ENCODE measurements at places on chromosomes 16 and 17. TPM values are rescaled to one million over a fixed set of nuclear protein-coding genes. Genes with fewer than 3 reads are reported as not detected.
A peak's percentile ranks its signal among the peaks of the same experiment; 100 is the strongest.

HS3ST6 gene
- not detected for total RNA-seq

CD79B gene
- not detected for total RNA-seq

CES4A gene
- 0.83 TPM for total RNA-seq

KRTAP3-1 gene
- total RNA-seq = not detected

OMG gene
- total RNA-seq = not detected

EFCAB5 gene
- total RNA-seq = not detected

PERCC1 gene
- total RNA-seq = not detected

OSGIN1 gene
- total RNA-seq = 0.90 TPM

NT5M gene
- total RNA-seq = 0.28 TPM

WNT9B gene
- not detected for total RNA-seq

KRTAP16-1 gene
- total RNA-seq = not detected

ZNF200 gene
- total RNA-seq = 7.5 TPM

C17orf50 gene
- total RNA-seq = not detected

GRCh38 chr17:81572563-81573168 is 20.5 kb upstream of the FAAP100 start:
- DNase-seq = no peak

DNA sequence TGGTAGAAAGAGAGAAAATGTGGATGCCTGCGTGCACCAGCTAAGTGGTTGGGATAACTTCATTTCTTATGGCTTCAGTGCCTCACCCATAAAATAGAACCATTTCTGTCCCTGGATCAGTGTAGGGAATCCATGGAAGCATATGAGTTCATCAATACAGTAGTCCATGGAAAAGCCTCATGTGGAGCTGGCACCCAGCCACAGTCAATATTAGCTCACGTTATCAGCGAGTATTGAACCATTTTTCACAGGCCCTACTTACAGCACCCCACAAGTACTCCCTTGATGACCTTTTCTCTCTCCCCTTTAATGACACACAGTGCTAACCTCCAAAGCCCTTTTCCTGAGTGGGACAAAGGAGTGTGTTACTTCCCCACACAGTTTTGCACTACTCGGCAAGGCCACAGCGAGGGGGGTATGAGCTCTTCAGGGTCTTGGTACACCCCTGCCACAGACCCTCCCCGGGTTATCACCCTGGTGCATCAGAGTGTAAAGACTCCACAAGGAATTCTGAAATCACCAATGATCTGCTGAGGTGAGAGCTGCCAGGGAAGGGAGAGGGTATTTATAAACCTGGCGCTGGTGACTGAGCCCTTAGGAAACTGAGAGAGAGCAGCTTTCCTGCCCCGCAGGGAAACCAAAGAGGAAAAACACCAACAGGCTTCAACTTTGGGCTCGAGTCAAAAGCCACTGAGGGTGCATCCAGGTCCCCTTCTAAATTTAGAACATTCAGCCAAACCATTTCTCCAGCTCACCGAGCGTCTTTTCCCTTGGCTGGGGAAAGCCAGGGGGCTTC is 36.9 kb downstream of the DYNLRB2 start:
- DNase-seq = no peak

DNA sequence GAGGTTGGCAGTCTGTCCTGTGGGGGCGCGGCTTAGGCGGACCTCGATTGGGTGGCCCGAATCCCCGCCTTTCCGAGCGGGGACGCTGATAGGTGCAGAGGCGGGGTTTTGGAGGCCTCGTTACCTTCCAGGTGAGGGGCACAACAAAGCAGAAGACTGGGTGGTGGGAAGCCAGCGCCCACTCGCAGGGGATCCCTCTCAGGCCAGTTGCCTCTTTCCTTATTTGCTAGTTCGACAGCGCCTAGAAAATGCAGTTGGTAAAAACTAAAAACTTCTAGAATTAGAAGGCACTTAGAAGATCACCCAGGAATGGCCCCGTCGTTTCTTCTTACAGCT is 730 bp downstream of the KAT7 start:
- no peak for DNase-seq

GRCh38 chr17:30086896-30087295 is 29.7 kb upstream of the NSRP1 start:
- DNase-seq = no peak

DNA sequence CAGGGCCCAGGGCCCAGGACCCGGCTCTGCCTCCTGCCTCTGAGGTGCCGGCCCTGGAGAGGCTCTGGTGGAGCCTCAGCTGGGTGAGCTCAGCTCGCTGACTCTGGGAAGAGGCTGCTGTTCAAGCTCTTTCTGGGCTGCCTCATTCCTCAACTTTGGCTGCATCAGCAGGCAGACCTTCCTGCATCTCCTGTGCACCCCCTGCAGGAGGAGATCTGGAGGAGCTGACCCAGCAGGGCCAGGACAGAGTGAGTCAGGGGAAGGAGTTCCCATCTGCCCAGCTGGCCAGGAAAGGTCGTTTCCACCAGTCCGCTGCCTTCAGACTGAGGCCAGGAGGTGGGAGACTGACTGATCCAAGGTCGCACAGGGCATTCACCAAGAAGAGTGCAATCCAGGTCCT is 10.7 kb downstream of the CRHR1 start:
- DNase-seq = no peak

- peak; percentile 62 for DNase-seq
These were observed 3.3 kb downstream of the POLR3E start for GRCh38 chr16:22300427-22301071.

DNA sequence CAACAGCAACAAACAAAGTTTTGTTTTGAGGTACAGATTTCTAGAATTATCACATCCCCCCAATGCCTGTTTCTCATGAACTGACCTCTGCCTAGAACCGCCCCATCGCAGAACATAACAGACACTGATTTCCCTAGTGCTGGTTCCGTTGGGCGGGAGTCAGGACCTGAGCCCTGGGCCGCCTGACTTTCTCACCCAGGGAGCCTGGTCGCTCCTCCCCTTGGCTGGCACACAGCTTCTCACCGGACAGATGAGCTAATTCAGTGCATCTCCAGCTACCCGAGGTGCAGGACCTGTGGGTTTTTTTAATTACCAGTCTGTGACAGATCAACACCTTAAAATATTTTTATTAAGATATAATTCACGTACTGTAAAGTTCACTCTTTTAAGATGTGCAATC is 20.1 kb upstream of the RPL38 start:
- DNase-seq = no peak

DNA sequence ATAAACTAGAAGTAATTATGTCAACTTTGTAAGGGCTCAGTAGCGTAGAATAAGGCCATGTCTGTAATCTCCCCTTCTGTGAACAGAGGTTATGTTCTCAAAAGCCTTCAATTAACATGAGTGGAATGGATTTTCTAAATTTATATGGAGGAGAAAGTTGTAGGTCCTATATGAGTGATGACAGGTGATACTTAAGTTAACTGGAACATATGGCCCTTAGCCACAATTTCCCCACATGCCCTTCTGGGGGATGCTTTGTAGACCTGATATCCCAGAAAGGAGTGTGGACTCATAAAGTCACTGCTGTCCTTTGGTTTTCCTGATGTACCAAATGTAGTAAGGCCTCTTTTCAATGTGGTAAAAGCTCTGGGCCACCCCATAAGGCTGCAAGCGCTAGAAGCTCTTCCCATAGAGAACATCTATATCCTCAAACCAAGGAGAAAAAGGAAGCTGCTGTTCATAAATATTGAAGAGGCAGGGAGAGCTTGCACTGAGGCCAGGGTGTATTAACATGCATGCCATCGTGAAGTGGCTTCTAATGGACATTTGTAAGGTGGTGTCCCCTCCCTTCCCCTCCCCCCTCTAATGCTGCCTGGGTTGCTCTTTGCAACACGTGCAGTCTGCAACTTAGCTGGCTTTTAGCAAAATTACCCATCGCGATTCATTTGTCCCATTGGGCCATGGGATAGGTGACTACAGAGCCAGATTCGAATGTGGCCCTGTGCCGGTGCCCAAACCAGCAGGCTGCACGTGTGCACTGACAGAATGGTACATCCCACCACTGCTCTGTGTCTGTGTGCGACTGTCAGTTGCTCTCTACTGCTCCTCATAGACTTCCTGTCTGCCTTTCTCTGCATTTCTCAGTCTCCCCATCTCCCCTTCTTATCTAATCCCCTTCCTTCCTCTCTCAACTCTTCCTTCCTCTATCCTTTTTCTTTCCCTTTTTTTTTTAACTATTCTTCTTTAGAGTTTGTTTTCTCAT is 269.0 kb downstream of the WWOX start:
- no peak for DNase-seq

DNA sequence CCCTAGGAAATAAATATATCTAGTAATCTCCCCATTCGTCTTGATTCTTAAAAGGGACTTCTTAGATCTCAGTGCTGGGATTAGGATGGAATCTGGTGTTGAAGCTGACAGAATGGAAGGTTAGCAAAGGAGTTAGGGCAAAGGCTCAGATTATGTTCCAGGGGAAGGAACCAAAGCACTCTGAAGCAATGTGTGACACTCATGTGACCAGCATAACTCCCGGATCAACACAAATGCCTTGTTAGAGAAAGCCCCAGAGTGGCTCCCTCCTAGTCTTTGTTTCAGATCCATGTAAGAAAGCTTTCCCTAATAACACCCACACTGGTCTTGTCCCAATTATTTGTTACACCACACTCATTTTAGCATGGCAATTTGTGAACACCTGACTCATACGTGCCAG is 62.6 kb upstream of the ERN1 start:
- DNase-seq = no peak

GRCh38 chr16:2855536-2855935 is 2.4 kb downstream of the PRSS22 start:
- DNase-seq = no peak

DNA sequence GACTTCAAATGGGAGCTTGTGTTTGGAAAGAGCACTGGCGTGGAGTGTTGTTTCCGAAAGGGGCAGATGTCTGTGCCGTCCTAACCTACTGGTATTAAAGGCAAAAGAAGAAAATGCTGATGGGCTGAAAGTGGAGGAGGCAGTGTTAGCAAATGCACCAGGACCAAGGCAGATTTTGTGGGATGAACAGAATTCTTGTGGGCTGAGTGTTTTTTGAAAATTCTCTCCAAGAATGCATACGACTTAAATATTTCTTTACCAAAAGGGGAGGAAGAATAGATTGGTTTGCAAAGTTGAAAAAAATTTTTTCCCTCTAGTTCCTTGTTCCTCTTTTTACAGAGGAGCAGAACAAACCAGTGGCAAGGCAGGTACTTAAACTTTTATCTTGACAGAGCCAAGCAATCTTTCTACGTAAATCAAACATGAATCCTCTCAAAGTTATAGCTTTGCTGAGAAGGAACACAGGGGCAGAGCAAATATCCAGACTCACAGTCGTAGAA is 16.8 kb downstream of the MARCHF10 start:
- DNase-seq = peak; percentile 95

DNA sequence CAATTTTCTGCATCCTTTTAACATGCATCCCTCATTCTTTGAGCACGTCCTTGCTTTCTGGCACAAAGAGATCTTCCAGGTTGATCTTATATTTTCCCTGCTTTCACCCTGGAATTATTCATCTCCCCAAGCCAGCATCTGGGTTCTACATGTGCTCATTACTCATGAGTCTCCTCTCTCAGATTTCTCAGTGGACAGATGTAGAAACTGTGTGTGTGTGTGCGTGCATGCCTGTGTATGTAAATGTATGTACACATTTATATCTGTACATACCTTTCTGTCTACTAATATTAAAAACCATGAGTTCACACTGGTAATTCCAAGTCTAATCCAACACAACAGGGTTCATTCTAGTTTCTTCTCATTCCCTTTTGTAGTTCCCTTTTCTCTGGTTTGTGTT is 41.9 kb upstream of the NSRP1 start:
- DNase-seq = peak; percentile 21

DNA sequence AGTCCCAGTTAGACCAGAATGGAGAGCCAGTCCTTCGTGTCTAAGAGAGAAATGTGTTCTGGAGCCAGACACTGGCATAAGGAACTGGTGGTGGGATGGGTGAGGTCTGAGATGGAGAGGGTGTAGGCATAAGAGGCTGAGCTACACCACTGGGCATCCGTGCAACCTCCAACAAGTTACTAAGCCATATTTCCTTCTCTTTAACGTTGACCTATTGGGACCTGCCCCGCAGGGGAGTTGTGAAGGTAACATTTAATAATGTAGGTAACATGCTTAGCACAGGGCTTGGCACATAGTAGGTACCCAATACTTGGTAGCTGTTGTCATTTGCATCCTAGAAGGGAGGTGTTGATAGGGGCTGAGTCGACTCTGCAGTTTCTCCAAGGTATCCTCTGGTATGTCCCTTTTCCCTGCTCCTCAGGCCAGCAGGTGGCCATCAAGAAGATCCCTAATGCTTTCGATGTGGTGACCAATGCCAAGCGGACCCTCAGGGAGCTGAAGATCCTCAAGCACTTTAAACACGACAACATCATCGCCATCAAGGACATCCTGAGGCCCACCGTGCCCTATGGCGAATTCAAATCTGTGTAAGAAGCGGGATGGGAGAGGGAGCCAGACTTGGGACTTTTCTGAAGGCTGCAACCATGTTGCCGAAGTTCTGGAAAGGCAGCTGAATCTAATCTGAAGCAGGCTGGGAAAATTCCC is 1.2 kb downstream of the MAPK7 start:
- no peak for DNase-seq

DNA sequence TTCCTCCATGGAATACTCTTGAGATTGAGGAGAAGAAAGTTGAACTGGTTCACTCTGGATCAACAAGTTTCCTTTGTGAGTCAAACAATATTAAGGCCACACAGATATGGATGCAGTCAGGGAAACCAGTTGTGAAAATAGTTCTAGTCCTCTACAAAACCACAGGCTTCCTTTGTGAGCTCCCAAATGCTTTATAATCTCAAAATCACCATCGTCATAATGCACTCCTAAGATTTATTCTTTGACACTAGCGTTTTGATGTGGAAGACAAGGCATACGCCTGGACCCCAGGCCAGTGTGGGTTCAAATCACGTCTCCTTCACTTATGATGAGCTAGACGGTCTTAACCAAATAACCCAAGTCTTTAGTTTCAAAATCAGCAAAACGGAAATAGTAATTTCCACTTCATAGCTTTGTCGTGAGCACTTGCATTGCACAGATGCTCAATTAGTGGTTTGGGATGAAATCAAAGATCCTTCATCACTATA is 142.6 kb downstream of the STX8 start:
- peak; percentile 33 for DNase-seq

DNA sequence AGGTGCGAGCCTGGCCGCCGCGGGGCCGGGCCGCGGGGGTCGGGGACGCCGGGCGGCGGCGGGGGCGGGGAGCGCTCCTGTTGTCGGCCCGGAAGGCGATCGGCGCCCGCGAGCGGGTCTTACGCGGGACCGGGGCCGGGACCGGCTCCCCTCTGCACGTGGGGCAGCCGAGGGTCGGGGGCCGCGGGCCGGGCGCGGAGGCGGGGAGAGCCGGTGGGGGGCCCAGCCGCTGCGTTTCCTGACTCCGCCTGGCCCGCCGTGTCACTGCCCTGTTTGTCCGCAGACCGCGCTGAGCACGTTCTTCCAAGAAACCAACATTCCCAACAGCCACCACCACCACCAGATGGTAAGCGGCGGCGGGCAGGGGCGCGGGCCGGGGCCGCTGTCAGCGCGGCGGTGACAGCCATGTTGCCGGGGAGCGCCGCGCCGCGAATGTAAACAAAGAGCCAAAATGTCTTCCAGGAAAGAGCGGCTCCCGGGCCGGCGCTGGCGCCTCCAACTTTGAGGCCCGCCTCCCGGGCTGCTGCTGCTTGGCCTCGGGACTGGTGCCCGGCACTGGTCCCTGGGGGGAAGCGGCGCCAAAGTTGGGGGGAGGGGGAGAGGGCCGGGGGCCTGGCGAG is 586 bp downstream of the UBALD2 start:
- peak; percentile 30 for DNase-seq

- DNase-seq = no peak
These were observed 52.6 kb downstream of the PLCG2 start for GRCh38 chr16:81831722-81832126.

GRCh38 chr16:55623640-55624039 is 32.1 kb upstream of the SLC6A2 start:
- DNase-seq = no peak

Measured in IMR-90 (cell line).